Fibroblast of skin of right quadriceps (primary cell): ENCODE measurements at places on chromosomes 4 and X.

- peak; percentile 95 for DNase-seq
Observed at GRCh38 chr4:76546759-76547742, 112.0 kb downstream of the SHROOM3 start.

GRCh38 chrX:129763666-129764065 lies 16.1 kb upstream of the SASH3 start:
- no peak for DNase-seq

DNA sequence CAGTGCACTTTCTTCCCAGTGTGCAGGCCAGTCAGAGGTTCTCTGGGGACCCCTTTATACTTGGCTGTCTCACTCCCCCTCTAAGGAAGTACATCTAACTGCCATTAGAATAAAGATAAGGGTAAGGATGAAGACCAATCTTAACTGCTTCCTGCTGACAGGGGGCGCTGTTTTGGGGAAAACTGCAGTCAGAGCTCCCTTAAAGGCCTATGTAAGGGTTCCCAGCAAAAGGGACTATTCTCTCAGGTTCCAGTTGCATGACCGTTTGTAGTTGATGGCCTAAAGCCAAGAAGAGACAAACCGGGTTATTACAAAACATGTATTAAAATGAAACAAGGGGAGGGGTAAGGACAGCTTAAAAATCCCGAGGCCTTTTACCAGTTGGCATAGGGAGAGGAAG lies 115.6 kb upstream of the SPIN4 start:
- DNase-seq, result no peak

- DNase-seq, result no peak
Observed at GRCh38 chr4:187304133-187304532, 580.5 kb upstream of the FAT1 start.

DNA sequence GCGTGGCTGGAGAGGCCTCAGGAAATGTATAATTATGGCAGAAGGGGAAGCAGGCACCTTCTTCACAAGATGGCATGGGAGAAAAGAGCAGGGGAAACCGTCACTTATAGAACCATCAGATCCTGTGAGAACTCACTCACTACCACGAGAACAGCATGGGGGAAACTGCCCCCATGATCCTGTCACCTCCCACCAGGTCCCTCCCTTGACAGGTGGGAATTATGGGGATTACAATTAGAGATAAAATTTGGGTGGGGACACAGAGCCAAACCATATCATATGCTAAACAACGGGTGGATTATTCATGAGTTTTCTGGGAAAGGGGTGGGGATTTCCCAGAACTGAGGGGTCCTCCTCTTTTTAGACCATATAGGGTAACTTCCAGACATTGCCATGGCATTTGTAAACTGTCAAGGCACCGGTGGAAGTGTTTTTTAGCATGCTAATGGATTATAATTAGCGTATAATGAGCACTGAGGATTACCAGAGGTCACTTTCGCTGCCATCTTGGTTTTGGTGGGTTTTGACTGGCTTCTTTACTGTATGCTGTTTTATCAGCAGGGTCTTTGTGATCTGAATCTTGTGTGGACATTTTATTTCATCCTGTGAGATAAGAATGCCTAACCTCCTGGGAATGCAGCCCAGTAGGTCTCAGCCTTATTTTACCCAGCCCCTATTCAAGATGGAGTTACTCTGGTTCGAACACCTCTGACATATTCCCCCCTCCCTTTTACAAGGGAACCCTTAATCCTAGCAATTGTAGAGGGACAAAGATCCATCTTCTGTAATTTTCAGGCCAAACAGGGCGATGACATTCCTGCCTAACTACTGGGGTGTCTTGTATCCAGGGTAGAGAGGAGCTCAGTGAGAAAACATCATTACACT lies 27.6 kb upstream of the ZNF81 start:
- DNase-seq, result no peak

- no peak for DNase-seq
Observed at GRCh38 chr4:42985976-42986375, 93.5 kb downstream of the GRXCR1 start.

- no peak for DNase-seq
Observed at GRCh38 chr4:6916069-6916586, 6.5 kb downstream of the TBC1D14 start.

GRCh38 chr4:116055857-116056827 lies 942.7 kb upstream of the NDST4 start:
- DNase-seq, result peak; percentile 8

- no peak for DNase-seq
Observed at GRCh38 chr4:41327770-41328169, 71.0 kb downstream of the UCHL1 start.

GRCh38 chrX:93591398-93591797 lies 82.0 kb downstream of the NAP1L3 start:
- no peak for DNase-seq

DNA sequence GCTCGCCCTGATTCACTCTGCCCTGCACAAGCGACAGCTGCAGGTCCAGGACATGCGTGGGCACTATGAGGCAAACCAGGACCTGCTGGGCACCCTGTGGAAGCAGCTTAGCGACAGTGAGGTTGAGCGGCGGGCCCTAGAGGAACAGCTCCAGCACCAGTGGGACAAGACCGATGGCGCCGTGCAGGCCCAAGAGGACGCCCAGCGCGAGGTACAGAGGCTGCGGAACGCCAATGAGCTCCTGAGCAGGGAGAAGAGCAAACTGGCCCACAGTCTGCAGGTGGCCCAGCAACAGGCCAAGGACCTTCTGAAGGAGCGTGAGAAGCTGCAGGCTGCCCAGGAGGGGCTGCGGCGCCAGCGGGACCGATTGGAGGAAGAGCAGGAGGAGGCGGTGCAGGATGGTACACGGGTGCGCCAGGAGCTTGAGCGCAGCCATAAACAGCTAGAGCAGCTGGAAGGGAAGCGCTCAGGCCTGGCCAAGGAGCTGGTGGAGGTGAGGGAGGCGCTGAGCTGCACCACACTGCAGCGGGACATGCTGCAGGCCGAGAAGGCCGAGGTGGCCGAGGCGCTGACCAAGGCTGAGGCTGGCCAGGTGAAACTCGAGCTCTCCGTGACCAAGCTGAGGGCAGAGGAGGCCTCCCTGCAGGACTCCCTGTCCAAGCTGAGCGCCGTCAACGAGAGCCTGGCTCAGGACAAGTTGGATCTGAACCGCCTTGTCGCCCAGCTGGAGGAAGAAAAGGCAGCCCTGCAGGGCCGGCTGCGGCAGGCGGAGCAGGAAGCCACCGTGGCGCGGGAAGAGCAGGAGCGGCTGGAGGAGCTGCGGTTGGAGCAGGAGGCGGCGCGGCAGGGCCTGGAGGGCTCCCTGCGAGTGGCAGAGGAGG lies 12.8 kb downstream of the SMIM10L2A start:
- DNase-seq, result no peak

DNA sequence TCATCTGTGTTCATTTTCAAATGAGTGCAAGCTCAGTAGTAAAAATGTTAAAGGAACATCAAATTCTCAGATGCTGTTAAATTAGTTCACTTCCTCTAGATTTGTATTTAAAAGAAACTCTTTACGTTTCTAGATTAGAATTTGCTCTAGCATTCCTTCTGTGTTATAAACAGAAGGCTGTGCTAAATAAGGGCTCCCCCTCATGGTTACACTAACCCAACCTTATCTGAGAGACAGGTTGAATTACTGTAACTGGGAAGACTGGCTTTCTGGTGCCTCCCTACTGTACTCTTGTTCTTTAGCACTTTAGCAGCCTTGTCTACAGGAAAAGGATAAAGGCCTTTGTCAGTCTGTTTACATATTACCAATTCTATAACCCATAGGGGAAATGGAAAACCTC lies 56.8 kb downstream of the RXFP1 start:
- peak; percentile 11 for DNase-seq

DNA sequence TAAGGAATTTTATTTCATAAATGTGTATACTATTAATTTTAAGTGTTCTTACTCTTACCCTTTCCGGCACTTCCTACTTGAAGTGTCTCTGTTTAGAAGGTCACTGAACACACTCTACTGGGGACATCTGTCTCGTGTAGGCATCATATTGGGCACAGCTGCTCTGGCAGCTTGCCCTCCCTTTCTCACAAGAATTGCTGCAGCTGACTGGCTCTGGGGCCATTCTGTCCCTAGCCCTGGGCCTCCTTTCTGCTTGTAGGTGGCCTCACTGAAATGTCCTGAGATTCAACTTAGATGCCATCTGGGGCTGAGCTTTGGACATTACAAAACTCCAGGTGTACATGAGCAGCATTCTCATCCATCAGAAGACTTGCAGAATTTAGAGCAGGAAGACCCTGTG lies 49.6 kb downstream of the SMAD1 start:
- DNase-seq, result no peak

DNA sequence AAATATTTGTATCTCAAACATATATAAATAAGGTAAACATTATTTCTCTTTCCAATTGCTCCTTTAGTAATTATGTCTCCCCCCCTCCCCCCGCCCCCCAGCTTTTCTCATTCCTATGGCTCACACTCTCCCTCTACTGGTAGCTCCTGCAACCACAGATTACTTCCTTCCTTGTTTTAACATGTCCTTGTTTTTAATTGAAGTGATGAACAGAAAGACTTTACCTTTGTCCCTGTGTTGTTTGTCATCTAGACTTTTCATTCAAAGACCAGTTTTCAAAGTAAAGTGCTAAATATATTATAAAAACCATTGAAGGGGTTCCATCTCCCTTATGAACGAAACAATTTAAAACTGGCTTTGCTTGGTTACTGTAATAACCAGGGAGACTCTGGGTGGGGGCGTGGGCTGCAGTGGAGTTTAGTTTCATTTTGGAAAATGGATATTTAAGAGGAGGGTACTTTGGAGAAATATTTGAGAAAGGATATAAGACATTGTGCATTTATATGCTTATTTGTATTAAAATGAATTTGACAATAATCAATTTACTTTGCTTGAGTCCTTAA lies 352.9 kb downstream of the RAPGEF2 start:
- peak; percentile 48 for DNase-seq

- DNase-seq, result no peak
Observed at GRCh38 chr4:25489253-25489797, 112.3 kb downstream of the ANAPC4 start.

- DNase-seq, result no peak
Observed at GRCh38 chr4:37675587-37676290, 10.4 kb downstream of the RELL1 start.

- DNase-seq, result no peak
Observed at GRCh38 chrX:133636009-133636408, 220.7 kb upstream of the GPC4 start.

GRCh38 chr4:87717276-87718031 lies 67.4 kb downstream of the DMP1 start:
- DNase-seq, result no peak

DNA sequence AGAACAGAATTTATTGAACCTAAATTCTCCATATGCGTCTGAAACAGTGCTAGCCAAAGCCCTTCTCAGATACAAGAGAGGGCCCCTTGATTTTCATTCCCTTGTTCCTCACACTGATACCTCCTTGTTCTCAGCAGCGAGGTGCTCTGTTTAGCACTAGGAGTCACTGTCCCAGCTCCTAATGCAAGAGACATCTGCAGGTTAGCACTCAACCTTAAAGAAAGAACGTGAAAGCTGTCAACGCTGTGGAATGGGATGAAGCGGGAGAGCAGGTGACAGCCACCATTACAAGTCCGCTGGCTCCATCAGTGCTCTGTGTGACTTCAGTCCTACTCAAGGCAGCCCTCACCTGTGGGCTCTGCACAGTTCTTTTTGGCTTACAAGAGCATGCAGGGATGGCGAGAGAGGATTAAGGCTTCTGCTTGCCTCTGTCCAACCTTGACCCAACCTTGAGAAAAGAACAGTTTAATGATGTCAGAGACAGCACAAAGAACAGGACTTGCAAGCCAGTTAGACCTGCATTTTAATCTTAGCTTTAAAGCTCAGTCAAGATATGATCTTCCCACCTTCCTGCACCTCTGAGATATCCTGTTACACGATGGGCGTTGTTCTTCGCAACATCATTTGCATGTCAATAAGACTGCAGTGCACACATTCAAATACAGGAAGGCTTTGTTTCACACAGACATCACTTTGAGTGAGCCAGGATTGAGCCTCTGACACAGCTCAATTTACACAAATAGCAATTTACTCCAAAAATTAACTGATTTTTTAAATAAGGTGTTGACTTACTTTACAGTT lies 95.1 kb downstream of the ARSF start:
- DNase-seq, result no peak

- peak; percentile 54 for DNase-seq
Observed at GRCh38 chr4:165359506-165359905, 19.3 kb upstream of the CPE start.

- no peak for DNase-seq
Observed at GRCh38 chr4:181166742-181167399, 1076.3 kb upstream of the TENM3 start.

DNA sequence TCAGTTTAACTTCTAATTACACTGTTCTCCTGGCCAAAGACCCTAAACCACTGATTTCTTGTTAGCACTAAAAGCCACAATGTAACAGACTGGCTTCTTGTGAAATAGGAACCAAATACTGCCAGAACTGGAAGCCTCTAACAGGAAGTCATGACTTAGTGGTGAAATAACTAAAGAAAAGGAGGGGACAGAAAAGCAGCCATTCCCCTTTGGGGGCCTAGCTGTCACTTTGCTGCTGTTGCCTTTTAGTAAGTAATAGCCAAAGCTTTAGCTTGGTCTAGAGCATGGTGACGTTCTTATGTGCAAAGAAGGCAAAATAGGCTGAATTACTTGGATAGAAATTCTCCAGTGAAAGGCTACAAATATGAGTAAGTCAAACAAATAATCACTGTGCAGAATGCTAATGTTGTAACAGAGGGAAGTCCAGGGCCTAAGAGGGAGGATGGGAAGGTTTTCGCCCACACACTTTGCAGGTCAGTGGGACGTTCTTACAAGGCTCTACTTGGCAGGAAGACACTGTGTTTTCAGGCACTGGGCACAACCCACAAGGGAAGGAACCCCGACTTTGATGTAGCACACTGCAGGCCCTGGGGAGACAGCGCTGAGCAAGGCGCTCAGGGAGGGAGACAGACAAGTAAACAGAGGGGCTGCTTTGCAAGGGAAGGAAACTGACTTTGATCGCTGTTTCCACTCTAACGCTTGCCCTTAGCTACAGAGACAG lies 16.7 kb downstream of the GAB3 start:
- no peak for DNase-seq

DNA sequence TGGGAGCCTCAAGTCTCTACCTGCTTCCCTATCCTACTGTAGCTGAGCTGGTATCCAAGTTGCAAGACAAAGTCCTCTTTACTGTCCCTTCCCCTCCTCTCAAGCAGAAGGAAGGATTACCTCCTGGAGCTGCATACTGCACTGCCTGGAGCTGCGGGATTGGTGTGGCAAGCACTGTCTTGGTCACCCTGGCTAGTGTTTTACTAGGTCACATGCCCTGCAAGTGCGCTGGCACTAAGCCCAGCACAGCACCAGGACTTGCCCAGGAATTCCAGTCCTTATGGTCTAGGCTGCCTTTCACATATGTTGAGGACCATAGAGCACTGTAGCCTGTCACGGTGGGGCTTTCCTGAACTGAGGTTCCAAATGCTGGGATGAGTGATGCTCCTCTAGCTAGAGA lies 227.3 kb upstream of the ZC4H2 start:
- no peak for DNase-seq

DNA sequence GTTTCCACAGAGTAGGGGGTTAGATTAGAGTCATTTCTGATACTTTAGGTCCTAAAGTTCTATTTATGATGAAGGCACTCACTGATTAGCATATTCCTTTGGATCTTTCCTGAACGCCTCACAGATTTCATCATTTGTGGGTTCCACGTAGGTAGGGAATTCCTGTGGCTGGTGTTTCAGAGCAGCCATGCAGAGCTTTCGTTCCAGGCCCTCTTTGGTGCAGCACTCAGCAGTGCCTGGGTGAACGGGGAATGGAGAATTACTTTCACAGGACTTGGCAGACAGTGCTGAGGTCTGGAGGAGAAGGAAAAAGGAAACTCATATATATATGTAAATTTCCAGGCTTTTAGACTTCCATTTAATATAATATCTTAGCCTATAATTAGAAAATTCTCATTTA lies 18.5 kb downstream of the GC start:
- DNase-seq, result peak; percentile 25
